ENCODE measurements at places on chromosomes 16 and 17.

GRCh38 chr17:44176671-44177501, 6.4 kb downstream of the ASB16 start:
- no peak for DNase-seq

DNA sequence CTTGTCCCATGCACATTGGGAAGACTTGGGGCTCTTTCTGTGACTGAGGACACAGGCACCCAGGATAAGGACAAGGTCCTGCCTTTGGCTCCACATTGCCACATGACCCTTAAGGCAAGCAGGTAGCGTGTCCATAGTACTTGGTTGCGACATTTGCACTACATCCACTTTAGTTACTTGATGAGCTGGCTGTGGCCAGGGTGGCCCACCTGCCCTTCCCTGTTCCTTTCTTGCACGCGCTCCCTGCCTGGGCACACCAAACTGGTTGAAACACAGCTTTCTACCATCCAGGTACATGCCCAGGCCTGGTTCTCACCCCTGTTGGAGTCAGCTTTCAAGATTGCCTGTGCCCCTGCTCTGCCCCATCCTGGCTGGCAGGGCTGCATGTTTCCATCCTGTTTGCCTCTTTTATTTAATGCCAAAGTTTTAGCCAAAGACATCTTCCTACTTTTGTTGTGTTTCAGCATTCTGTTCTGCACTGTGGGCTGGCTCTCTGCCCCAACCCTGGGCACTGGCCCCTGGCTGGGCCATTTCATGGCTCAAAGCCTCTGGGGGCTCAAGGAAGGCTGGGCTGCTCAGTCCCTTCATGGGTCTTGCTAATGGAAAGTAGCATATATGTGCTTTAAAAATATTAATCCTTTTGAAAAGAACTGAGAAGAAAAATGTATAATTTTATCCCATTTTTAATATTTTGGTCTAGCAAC, 3.2 kb downstream of the B3GNT9 start:
- DNase-seq, result no peak

DNA sequence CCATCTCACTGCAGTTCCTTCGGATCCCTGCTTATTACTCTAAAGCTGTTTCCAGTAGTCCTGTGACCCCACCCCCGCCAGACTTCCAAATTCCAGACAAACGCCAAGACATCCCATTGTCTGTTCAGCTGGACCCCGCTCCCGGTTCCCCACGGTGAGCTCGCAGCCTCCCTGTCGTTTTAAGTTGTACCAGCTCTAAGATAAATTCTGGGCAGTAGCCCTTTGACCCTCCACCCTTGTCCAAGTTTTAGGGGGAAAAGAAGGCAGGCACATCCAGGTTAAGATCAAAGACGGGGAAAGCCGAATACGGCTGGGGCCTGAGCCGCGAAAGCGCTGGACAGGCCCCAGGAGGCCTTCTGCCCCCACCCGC, 589 bp downstream of the ARL6IP1 start:
- no peak for DNase-seq

GRCh38 chr16:67188798-67189197, 1.1 kb downstream of the EXOC3L1 start:
- DNase-seq, result no peak

DNA sequence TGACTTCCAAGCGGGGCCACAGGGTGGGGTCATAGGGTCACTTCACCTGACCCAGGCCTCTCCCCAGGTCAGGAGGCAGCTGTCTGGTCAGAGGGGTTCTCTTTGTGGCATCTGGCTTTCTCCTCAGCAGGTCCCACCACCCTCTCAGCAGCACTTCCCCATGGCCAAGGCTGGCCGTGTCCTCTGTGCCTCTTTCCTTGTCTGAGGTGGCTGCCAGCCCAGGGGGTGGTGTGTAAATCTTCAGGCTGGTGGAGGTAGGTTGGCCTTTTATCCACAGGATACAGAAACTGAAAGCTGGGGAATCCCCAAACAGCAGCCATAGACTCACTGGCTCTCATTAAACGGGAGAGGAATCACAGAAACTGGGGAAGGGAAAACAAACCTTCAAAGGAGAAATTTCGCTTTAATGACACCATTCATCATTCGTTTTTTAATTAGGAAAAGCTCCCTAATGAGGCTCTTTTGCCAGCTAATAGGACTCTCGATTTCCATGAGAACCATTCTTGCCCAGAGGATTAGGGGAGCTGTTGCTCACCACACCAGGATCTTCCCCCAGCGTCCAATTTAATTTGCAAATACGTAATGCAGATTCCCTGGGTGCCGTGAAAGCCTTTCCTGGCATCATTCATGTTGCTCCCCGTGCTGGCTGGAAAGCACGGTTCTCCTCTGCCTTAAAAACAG, 18.0 kb downstream of the C17orf75 start:
- peak; percentile 15 for DNase-seq

- peak; percentile 57 for DNase-seq
These were observed 630 bp downstream of the GRB2 start for GRCh38 chr17:75404731-75405364.

- DNase-seq, result no peak
These were observed 8.7 kb downstream of the EIF1 start for GRCh38 chr17:41697122-41697962.

DNA sequence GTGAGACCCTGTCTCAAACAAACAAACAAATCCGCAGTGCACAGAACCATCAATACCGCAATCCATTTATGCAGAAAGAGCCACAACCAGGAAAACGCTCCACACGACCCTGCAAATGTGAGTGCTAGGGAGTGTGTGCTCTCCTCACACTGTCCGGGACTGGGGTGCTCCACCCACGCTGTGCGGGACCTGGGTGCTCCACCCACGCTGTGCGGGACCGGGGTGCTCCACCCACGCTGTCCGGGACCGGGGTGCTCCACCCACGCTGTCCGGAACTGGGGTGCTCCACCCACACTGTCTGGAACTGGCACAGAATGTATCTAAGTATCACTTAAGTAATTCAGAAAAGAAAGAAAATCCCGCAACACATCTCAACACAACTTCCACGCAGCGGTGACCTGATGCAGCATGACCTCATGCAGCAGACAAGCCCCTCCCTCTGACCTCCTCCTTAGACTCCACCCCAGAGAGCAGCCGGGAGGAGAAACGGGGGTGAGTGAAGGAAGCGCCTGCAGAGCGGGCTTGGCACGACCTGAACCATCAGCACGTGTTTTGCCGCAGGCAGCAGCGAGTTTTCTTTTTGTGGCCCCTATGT, 38.5 kb downstream of the ZNF276 start:
- DNase-seq, result no peak

- no peak for DNase-seq
These were observed 9.7 kb upstream of the ARL5C start for GRCh38 chr17:39175695-39176093.

- no peak for DNase-seq
These were observed 33.8 kb downstream of the MAP1LC3B start for GRCh38 chr16:87425941-87426340.

DNA sequence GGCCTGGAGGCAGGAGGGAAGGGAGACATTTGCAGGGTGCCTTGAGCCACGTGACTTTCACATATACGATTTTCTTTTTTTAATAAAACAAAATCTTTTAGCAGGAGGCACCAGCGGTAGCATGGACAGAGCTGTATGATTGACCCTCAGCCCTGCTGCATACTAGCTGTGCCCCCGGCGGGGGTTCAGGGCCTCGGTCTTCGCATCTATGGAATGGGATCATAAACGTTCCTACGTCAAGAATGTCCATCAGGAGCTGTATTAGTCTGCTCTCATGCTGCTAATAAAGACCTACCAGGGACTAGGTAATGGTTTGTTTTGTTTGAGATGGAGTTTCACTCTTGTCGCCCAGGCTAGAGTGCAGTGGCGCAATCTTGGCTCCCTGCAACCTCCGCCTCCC, 27.2 kb downstream of the SLC38A8 start:
- no peak for DNase-seq

- DNase-seq, result no peak
These were observed 254.1 kb upstream of the N4BP1 start for GRCh38 chr16:48864055-48864454.

DNA sequence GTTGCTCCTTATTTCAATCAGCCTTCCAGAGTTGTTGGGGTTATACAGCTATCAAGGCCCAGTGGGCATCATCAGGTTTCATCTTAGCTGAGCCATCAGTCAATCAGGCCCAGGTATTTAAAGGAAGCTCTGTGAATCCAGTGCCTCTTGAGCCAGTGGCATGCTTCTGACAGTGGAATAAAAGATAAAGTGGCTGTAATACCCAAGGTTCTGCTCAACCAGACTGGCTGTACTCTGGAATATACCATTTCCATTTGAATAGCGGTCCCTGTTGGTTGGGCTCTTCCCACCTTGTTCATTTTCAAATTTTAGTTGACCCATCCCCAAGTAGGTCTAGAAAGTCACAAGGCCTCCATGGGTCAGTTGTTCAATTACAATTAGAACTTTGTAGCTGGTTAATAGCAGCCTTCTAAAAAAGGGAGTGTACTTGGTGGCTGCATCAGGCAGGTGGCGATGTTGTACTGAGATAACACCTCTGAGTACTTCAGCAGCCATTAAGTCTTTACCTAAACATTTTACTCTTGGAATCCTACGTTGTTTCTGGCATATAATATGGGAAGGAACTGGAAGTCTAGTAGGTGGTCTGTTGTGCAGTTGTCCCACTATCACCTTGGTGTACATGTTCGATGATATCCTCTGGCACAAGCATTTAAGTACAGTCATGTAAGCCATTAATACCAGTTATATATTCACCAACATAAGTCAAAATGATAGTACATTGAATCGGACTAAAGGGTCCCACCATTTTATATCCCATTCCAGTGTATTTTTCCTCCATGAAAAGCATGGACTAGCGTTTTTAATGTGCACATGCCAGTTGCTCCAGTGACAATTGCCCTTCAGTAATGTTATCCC, 294.1 kb downstream of the BCAS3 start:
- DNase-seq, result no peak

DNA sequence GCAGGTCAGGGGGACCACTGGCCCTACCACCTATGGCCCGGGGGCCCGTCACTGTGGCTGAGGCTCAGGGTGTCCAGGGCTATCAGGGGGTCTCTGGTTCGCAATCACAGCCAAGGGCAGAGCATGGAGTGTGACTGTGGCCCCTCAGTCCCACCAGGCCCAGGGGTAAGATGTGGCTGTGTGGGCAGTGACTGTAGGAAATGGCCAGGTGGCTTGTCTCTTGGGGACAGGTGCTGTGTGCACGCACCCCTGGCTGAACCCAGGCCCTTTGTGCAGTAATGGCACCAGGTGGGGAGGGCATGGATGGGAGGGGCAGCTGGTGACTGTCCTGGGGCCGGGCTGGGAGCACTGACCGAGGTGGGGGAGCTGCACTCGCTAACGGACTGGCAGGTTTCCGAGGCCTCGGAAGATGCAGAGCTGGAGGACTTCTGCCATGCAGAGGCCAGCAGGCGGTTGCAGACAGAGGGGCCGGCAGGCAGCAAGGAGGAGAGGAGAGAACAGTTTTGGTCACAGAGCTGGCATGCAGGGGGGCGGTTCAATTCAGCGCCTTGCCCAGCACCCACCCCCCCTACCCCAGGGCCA, 18.8 kb downstream of the IL34 start:
- DNase-seq, result no peak

DNA sequence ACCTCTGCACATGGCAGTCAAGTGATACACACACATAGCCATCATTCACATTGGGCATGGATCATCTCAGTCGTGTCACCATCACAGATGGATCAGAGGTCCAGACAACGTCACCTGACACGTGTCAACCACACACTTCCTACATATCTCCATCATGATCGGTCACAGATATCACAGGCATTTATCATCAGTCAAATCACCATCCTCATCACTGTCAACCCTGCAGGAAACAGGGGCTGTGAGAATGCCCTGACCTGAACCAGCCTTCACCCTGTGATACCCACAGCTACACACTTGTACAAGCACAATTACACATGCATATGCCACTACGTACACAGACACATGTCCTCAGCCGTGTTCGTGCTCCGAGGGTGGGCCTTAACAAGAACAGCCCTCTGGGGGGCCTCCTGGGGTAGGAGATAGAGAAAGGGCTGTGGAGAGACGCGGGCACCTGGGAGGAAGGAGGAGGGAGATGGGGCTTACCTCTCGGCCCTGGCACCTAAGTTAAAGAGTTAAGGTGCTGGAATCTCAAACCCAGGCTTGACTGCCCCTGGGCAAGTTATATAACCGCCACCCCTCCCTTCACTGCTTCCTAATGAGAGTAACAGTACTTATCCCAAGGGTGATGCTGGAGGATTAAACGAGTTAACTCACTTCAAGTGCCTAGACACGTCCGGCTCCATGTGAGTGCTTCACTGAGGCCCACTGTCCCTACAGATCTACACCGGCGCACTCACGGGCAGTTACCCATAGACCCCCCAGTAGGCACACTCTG, 1.1 kb downstream of the SLC12A4 start:
- no peak for DNase-seq

GRCh38 chr17:77216486-77216885, 75.7 kb downstream of the SEC14L1 start:
- no peak for DNase-seq

DNA sequence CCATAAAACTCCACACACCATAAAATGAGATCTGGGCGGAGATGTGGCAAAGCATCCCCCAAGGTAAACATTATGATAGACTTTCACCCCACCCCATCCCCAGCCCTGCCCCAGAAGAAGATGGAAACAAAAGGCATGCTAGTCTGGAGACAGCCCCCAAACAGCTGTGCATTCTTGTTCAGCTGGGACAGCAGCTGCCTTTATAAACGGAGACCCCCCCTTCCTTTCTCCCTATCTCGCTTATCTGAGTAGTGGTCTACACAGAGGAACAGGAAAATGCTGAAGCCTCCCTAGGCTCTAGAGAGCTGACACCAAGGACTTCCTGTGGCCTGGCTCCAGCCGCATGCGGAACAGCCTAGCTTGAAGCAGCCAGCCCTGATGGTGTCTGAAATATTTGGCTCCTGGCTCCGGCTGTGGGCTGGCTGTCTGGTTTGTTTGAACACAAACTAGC, 190.3 kb upstream of the ANKFN1 start:
- DNase-seq, result no peak

DNA sequence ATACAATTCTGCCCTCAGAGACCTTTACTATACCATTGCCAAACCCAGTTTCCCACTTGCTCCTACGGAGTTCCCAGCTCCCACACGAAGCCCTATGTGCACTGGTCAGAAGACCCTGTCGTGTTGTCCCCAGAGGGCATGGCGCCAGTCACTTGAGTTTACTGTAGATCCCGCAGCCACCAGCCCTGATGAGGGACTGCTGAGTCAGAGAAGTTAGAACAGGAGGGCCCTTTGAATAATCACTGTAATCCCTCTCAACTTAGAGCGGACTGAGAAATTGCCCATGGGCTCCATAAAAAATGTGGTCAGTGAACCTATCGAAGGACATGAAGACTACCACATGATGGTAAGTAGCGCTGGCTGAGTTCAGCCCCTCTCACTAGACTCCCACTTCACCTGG, 9.2 kb downstream of the UBFD1 start:
- DNase-seq, result no peak

- DNase-seq, result no peak
These were observed 30.6 kb upstream of the MMD start for GRCh38 chr17:55452139-55452790.

- DNase-seq, result peak; percentile 65
These were observed 209.7 kb downstream of the RBFOX3 start for GRCh38 chr17:79400989-79401703.

GRCh38 chr17:27442702-27443101, 13.5 kb upstream of the KSR1 start:
- no peak for DNase-seq

All from stimulated activated CD4-positive, alpha-beta T cell treated with anti-CD3 and anti-CD28 coated beads, TNF-alpha, amount 100 ng/mL, for 24 hours (primary cell).